ENCODE measurements at places on chromosomes 5 and 9. TPM values are rescaled to one million over a fixed set of nuclear protein-coding genes. Genes with fewer than 3 reads are reported as not detected.
A peak's percentile ranks its signal among the peaks of the same experiment; 100 is the strongest.

The OBP2B gene
- polyA plus RNA-seq = not detected

The SH3TC2 gene
- polyA plus RNA-seq = 1.3 TPM

DNA sequence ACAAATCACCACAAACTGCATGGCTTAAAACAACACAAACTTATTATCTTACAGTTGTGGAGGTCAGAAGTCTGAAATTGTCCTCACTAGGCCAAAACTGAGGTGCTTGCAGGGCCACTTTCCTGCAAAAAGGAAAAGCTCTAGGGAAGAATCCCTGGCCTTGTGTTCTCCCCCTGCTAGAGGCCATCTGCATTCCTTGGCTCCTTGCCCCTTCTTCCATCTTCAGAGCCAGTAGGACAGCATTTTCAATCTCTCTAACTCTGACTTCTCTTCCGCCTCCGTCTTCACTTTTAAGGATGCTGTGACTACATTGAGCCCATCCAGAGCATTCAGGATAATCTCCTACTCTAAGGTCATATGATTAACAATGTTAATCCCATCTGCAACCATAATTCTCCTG is 236.6 kb downstream of the CDK5RAP2 start:
- DNase-seq = peak; percentile 19

The COL23A1 gene
- 10.1 TPM for polyA plus RNA-seq

DNA sequence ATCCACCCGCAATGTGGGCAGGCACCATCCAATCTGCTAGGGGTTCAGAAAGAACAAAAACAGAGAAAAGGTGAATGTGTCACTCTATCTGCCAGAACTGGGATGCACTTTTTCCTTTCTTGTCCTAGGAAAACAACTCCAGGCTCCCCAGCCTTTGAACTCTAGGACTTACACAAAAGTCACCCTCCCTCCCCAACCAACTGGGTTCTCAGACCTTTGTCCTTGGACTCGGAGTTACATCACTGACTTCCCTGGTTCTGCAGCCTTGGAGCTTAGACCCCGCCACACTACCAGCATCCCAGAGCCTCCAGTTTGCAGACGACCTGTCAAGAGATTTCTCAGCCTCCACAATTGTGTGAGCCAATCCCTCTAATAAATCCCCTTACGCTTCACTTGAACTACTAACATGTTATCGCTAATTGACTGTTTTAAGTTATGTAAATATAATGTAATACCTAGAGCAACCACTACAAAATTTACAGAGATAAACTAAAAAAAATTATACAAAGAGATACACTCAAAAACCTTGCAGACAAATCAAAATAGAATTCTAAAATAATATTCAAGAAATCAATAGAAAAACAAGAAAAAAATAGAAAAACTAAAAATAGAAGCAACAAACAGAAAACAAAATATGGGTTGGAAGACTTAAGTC is 5.3 kb upstream of the UBLCP1 start:
- no peak for DNase-seq

GRCh38 chr5:133753856-133754255 is 141.5 kb upstream of the FSTL4 start:
- no peak for DNase-seq

GRCh38 chr5:115458003-115458409 is 86.6 kb downstream of the FEM1C start:
- peak; percentile 64 for DNase-seq

GRCh38 chr5:44833249-44833648 is 24.5 kb downstream of the MRPS30 start:
- DNase-seq = no peak

- no peak for DNase-seq
Observed at GRCh38 chr5:87411973-87412629, 629 bp downstream of the CCNH start.

The SPINK6 gene
- not detected for polyA plus RNA-seq

The MAP3K1 gene
- polyA plus RNA-seq = 11.0 TPM

The PLK2 gene
- 78.0 TPM for polyA plus RNA-seq

- DNase-seq = no peak
Observed at GRCh38 chr5:146116361-146116760, 11.0 kb upstream of the PLAC8L1 start.

DNA sequence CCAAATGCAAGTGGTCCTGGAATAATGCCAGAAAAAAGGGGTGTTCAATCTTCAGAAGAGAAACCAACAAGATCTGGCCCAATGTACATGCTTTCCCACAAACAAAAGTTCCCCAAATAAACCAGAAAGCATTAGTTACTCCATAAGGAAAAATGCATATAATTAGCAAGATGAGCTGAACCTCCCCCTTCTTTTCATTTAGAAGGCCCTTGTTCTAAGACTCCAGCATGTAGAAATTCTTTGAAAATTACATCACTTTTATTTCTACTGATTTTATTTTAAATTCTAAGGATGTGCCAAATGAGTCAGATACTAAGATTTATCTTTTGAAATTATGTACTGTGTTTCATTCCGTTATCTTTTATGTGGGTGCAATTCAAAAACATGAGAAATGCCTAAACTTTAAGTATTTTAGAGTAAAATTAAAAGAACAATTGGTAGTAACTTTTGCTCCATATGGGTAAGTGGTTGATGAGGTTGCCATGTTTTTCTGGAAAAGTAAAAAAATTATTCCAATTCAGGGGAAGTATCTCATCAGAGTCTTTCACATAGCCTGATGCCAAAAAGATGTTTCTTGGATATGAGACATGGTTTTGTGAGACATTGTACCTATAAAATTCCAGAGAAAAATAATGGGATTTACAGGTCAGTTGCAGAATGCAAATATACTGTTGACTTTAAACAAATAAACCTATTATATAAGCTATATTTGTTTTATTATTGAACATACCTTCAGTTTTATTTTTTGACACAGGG is 106.5 kb upstream of the CCDC112 start:
- DNase-seq = no peak

GRCh38 chr5:62111428-62111827 is 194.6 kb upstream of the KIF2A start:
- DNase-seq = no peak

The CDC20B gene
- polyA plus RNA-seq = not detected

The SLC34A3 gene
- 1.5 TPM for polyA plus RNA-seq

DNA sequence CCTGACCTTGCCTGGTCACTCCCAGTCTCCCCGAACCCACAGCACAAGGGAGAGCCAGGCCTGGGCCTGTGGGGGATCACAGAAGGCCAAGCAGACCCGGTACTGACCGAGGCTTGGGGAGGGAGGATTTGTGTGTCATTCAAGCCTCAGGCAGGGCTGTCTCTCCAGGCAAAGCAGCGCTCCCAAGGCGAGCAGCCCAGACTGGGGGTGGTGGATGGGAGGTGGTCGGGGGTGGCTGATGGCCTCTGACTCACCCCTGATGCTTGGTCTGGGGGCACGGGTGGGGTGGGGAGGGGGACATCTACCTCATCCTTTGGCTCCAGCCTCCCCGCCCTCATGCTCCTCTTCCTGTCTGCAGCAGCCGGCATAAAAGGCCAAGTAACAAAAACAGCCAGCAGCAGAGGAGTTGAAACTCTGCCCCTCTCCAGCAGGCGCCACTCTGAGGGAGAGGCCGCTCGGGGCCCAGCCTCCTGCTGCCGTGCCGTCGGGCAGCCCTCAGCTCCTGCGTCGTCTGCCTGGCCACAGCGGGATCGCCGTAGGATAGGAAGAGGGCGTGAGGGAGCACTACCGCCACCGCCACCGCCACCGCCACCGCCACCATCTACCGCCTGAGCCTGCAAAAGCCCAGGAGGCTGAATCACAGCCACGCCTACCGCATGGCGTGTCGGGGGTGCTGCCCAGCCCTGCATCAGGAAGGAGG is 166.0 kb downstream of the OLFM1 start:
- no peak for DNase-seq

GRCh38 chr9:16974436-16974835 is 104.0 kb upstream of the BNC2 start:
- DNase-seq = no peak

The RAD23B gene
- polyA plus RNA-seq = 111 TPM

- no peak for DNase-seq
Observed at GRCh38 chr9:136499071-136499934, 16.5 kb upstream of the SEC16A start.

The PCDHGA2 gene
- polyA plus RNA-seq = 2.1 TPM

DNA sequence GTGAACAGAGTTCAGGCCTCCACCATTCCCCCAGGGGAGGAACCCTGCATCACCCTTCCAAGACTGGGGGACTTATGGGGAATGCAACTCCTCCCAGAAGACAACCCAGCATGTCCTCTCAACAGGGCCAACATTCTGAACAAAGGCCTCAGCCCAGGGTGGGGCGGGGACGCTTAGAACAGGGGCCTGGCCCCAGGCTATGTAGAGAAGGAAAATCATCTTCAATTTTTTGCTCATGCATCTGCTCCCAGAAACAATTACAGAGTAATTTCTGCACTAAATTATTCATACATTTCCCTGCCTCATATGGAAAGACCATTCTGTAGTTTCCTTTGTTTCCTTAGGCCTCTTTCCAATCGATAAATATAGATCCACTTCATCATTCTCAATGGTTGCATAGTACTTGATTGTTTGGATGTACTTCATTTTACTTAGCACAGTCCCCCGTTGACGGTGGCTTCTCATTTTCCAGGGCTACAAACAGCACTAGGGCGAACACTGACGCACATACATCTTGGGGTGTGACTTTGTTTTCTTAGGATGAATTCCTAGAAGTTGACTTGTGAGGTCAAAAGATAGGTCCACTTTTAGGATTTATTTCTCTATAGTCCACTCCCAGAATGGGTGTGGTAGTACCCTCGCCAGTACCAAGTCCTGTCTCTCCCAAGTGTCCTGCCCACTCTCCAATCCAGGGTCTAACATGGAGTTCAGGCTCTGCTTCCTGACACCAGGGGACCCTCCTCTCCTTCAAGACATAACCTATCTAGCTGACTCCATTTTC is 27.2 kb upstream of the SMU1 start:
- DNase-seq = no peak

DNA sequence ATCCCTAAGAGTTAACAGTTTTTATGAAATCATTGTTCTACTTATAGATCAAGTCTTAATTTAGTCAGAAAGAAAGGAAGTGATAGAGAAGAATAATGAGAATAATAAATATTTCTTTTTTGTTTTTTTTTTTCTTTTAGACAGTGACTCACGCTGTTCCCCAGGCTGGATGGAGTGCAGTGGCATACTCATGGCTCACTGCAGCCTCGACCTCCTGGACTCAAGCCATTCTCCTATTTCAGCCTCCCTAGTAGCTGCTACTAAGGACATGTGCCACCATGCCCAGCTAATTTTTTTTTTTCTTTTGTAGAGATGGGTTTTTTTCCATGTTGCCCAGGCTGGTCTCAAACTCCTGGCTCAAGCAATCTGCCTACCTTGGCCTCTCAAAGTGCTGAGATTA is 11.0 kb downstream of the IFNA21 start:
- no peak for DNase-seq

The HAPLN1 gene
- polyA plus RNA-seq = 0.25 TPM

DNA sequence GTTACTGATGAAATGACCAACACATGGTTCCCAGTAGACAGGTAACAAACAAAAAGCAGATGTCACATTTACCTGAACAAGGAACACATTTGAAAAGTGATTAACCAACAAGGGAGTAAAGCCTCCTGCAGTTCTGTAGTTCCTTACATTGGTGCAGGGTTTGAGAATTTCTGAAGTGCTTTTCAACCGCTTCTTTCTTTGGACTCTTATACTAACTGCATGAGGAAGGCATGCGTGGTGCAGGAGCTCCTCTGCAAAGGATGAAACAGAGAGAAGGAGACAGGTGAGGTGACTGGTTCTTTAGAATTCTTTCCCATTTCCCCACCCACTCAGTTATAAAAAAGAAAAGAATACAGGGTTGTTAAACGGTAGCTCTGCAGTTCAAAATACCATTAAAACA is 4.6 kb upstream of the IL9 start:
- no peak for DNase-seq

The LHX2 gene
- polyA plus RNA-seq = 1.9 TPM

DNA sequence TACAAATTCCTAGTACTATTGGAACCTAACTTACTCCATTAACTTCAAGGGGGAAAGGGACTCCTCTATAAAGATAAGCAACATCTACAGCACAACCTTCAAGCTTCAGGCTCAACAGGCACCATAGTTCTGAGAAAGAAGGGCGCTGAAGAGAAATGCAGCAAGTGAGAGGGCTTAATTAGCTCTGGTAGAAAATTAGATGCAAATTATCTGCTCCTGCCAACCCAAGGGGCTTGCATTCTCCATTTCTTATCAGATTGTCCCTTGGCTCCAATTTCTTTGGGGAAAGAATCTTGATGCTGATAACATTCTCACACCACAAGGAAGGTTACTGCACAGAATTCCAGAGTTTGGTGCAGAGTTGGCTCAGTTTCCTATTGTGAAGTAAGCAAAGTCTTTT is 214.6 kb downstream of the GABRG2 start:
- no peak for DNase-seq

GRCh38 chr5:96896276-96896675 is 20.0 kb downstream of the ERAP2 start:
- no peak for DNase-seq

DNA sequence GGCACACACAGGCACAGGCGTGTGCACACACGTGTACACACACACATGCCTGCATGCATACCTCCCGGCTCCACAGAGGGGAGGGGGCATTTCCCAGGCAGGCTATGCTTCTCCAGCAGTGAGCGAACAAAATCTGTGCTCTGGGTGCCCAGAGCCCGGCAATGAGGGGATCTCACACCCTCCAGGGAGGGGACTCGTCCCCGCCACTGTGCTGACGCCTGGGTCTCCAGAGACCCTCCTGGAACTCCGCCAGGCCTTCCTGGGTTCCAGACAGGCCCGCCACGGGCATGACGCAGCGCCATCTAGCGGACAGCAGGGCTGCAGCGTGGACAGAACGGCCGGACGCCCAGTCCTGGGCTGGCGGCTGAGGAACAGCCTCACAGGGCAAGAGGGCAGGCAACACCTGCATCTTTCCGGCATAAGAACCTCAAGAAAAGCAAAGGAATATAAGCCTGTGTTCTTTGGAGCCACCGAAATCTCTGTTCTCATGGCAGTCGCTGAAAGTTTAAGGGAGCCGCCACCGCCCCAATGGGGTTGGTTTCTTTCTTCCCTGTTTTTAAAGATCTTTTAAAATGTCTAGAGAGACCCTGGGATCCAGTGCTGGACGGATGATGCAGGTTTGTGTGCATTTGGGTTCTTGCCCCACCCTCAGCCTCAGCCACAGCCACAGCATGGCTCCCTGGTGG is 135.6 kb upstream of the PPP1R26 start:
- DNase-seq = no peak

- no peak for DNase-seq
Observed at GRCh38 chr5:5751987-5752386, 329.5 kb downstream of the ICE1 start.

The WWC1 gene
- polyA plus RNA-seq = 0.35 TPM

The KCTD16 gene
- 0.10 TPM for polyA plus RNA-seq

GRCh38 chr5:96297867-96298266 is 135.2 kb downstream of the PCSK1 start:
- no peak for DNase-seq

The ACTBL2 gene
- polyA plus RNA-seq = not detected

DNA sequence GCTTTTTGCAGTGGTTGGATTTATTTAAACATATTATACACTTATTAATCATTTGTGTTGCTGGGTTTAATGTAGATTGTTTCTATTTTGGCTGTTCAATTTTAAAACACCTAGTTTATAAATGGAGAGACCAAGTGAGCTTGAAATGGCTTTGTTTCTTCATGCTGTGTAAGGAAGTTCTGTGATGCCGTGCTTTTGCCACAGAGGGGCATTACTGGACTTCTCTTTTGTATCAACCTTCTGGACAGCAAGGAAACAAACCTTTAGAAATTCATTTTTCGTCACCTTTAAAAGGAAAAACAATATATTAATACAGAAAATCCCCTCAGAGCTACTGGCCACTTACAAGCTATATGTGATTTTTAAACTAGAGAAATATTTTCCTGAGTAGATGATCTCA is 81.9 kb downstream of the DMRTA1 start:
- no peak for DNase-seq

GRCh38 chr5:148853868-148854267 is 27.5 kb downstream of the ADRB2 start:
- DNase-seq = no peak

GRCh38 chr9:2163231-2163885 is 148.2 kb downstream of the SMARCA2 start:
- DNase-seq = no peak

Measured in forelimb muscle (tissue), 1 donor.